ENCODE measurements at places on chromosomes 4 and X. TPM values are rescaled to one million over a fixed set of nuclear protein-coding genes. Genes with fewer than 3 reads are reported as not detected.
A peak's percentile ranks its signal among the peaks of the same experiment; 100 is the strongest.

DNA sequence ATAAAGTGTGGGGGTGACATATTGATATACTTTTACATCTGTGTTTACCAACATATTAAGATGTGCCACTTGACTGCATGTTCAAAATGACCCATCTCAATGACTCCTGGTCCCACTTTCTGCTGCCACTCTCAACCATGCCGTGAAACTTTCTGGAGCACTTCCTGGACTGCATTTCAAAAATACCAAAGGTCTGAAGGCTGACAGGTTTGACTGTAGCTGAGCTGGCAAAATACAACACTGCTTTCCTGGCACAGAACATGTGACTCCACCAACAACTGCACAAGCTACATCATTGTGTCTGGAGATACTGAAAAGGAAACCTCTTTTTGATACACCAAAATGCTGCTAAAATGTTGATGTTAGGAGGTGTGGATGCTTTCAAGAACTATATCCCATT, 184.8 kb downstream of the UNC5C start:
- no peak for DNase-seq

HSPA4L gene
- total RNA-seq: 2.8 TPM

AVPR2 gene
- total RNA-seq: 1.5 TPM

GRCh38 chrX:20463296-20464075, 196.8 kb upstream of the RPS6KA3 start:
- no peak for DNase-seq

GPR119 gene
- total RNA-seq: not detected

SSX3 gene
- not detected for total RNA-seq

- no peak for DNase-seq
These were observed 22.2 kb upstream of the HSPA4L start for GRCh38 chr4:127759893-127760292.

GRCh38 chr4:59380841-59381366, 1819.2 kb upstream of the ADGRL3 start:
- no peak for DNase-seq

MTNR1A gene
- not detected for total RNA-seq

DNA sequence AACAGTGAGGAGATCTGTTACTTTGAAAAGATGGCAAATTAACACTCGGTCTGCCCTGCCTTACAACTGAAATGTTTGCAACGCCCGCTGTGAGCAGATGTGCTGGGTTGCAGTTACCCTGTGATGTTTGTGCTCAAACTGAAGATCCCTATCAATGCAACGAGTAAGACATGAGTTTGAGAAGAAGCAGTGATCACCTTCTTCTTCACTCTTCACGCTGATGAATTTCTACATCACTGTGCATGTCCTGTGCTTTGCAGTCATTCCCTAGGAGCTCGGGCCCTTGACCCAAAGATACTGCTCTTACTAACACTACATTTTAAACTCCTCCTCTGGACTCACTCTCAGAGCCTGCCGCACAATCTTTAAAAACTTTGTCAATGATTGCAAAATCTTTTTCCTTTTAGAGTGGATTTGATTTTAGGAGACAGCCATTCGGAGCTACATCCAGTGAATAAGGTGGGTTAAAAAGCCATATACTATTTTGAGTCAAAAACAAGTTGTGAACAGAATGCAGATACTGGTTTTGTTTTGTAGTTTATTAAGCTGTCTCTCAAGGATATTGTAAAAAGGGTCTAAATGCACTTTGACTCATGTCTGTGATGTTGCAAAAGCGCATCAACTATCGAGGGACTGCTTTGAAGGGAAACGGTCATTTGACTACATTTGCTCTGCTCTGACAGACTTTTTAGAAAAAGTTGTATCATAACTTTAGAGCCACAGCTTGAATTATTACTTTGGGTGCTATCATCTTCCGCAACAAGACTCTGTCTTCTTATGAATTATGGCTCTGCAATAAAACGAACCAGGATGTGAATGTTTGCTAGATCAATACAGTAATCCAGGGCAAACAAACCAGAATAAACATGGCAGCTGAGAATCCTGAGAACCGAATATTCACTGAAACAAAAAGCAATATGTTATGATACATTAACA, 5.7 kb upstream of the RHOH start:
- no peak for DNase-seq

DNA sequence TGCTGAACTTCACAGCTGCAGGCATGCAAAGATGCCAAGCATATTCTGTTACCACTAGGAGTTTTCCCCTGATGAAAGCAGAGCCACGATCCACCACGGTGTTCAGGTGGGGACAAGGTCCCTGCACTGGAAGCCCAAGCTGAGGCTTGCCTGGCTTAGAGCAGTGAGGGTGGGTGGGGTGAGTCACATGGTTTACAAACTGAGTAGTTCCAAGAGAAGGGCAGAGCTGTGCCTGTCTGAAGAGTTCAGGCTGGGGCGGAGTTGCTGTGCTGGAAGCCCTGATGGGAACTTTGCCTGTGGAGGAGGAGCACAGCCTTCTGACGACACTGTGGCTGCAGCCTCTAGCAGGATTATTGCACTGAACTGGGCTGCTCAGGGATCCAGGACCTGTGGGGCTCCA, 45.5 kb downstream of the FAM9B start:
- DNase-seq: peak; percentile 28

GAGE1 gene
- not detected for total RNA-seq

RASSF6 gene
- total RNA-seq: 1.6 TPM

SYTL5 gene
- total RNA-seq: not detected

- DNase-seq: no peak
These were observed 519.9 kb downstream of the INPP4B start for GRCh38 chr4:142326181-142326580.

DNA sequence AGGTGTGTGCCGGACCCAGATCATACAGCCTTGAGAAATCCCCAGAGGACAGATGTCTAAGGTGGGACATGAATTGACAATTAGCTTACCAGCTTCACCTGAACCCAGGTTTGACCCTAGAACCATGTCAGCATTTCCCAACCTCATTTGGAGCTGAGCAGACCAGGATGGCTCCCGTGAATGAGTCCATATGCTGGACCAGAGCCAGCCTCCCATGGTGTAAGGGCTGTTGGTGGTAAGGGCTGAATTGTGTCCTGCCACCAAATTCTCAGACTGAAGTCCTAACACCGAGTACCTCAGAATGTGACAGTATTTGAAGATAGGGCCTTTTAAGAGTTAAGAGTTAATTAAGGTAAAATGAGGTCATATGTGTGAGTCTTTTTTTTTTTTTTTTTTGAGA, 88.3 kb downstream of the SLC34A2 start:
- no peak for DNase-seq

DNA sequence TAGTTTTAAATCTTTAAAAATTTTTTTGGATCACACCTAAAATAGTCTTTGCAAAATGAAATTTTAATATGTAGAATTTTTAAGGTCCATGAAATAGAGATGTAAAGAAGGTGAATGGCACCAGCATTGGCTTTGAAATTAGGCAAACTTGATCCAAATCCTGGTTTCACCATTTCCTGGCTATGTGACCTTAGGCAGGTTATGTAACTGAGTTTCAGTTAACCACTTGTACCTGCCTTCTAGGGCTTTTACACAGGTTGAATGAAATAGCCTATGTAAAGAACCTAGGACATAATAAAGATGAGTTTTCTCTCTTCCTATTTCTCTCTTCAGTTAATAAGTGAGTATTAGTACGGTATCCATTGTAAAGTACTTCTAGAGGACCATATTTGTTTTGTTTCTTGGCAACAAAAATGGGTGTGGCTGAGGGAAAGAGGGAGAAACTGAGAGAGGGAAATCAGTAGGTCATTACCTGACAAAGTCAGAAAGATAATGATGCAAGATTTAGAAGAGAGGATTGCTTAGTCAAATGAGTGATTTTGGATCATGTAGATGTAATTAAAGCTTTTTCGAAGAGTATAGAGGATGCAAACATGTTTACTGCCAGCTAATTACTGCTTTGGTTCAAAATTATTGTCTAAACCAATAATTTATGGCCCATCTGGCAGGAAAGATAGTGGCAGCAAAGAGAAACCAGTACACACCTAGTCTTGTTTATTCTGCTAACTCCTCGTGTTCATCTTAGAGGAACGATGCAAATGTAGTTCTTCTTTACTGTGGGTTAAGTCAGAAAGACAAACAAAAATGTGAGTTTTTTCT, 81.9 kb downstream of the PDLIM5 start:
- no peak for DNase-seq

EFHC2 gene
- total RNA-seq: 1.8 TPM

- DNase-seq: no peak
These were observed 1.7 kb upstream of the STIM2 start for GRCh38 chr4:26858947-26859401.

CHM gene
- total RNA-seq: 19.3 TPM

- DNase-seq: no peak
These were observed 125.2 kb downstream of the ELOVL6 start for GRCh38 chr4:110073053-110073845.

DNA sequence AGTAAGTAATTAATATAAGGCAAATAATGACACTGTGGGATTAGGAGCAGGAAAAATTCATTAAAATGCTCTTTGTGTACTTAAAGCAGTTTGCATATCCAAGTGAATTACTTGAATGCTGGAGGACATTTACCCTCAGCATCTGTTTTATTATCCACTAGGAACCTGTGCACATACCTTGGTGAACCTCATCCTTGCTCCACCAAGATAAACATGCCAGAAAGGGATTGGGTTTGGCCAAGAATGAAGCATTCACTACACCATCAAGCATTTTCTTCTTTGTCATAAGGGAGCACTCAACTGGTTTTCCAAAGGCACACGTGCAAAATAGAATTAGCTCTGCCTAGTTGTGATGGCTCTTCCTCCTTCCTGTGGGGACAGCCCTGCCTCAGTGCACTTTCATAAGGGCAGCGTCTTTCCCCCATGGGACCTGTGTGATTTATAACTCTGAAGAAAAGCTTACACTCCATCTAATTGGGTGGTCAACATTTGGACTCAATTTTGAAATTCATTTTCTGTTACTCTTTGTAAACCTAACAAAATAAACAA, 291.7 kb downstream of the USP46 start:
- no peak for DNase-seq

RPL34 gene
- total RNA-seq: 2,554 TPM

- DNase-seq: no peak
These were observed 47.0 kb downstream of the TASL start for GRCh38 chrX:30530606-30531005.

DNA sequence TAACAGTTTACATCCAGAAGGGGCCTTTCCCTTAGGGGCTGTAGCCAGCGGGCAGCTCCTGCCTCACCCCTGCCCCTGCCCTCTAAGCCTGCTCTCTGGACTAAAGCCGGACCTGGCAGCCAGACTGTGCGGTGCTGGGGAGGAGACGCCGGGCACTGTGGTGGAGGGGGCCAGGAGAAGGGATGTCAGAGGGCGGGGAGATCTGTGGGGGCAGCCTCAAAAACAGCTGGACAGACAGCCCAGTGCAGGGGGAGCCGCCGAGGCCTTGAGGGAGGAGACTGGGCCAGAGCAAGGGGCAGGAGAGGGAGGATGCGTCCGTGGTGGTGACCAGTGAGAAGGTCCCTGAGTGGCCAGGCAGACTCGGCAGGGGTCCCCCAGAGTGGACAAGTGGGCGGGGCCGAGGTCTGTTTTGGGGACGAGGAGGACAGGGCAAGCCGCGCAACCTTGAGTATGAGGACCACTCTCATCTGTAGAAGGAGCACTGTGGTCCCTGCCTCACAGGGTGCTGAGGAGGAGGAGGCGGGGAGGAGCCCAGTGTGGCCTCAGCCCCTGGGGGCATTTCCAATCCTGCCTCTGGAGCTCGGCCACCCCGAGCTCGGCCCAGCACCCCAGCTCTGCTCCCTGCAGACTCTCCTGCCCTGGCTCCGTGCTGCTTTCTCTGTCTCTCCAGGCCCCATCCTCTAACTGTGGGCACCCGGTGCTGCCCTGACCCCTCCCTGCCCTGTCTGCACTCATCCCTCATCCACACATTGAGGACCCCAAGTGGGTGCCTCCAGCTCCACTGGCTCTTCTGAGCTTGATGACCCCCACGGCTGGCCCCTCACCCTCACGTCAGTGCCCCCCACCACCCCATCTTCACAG, 59.2 kb upstream of the NKX1-1 start:
- peak; percentile 4 for DNase-seq

DNA sequence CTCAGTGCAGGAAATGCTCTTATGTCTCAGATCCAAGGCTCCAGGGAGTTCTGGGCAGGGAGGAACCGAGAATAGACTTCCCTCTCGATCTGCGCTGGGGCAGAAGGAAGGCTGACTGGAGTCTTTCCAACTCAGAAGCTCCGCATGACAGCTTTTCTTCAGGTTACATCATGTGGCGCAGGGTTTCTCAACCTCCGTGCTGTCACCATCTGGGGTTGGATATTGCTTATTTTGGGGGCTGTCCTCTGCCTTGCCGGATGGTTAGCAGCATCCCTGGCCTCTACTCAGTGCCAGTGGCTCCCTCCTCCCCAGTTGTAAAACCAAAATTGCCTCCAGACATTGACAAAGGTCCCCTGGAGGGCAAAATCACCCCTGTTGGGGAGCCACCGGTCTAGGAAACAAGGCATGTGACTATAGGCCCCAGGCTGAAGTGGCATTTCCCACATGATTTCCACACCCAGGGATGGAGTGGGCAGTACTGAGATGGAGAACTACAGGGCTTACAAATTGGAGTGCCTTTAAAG, 21.4 kb downstream of the REELD1 start:
- no peak for DNase-seq

- DNase-seq: peak; percentile 64
These were observed 88.2 kb upstream of the TNIP3 start for GRCh38 chr4:121252224-121252806.

DNA sequence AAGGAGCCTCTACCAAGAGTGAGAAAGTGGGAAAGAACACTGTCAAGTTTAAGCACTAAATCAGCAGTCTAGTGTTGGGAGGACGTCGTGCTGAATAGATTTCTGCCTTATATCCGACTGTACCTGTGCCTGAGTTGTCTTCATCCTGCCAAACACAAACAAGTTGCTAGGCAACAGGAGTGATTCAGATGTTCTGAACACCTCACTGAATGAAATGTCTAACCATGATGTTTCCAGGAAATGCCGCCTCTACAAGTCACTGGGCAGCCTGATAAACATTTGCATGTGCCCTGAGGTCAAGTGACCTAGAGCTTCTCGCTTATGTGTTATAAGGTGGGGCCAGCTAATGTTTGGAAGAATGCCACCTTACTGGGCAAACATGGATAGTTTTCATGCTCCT, 37.9 kb downstream of the SGMS2 start:
- no peak for DNase-seq

GRCh38 chrX:11117745-11118144, 6.6 kb downstream of the HCCS start:
- no peak for DNase-seq

WDR17 gene
- total RNA-seq: 2.1 TPM

IL1RAPL2 gene
- 1.1 TPM for total RNA-seq

GRCh38 chr4:152678841-152679240, 956 bp downstream of the TMEM154 start:
- DNase-seq: no peak

TRIML2 gene
- not detected for total RNA-seq

DNA sequence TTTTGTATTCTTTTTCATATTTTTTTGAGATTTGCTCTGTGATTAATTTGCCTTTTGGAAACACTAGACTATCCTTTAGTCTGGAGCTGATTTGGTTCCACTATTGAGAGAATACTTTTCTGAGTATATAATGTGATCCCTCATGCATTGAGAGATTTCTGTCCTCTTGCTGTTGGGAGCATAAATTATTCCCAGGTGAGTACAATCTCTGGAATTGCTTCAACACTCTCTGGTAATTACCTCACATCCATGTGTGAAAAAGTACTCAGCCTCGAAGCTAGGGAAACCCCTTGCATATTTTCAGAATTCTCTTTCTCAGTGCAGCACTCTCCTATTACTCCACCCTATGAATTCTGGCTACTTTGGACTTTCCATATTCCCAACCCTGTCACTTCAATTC, 550.0 kb downstream of the RAPGEF2 start:
- DNase-seq: no peak
